Activated CD4-positive, alpha-beta T cell treated with anti-CD3 and anti-CD28 coated beads, Interleukin-2, amount 50 U/mL, for 48 hours (primary cell): ENCODE measurements at places on chromosomes 1 and 21.

DNA sequence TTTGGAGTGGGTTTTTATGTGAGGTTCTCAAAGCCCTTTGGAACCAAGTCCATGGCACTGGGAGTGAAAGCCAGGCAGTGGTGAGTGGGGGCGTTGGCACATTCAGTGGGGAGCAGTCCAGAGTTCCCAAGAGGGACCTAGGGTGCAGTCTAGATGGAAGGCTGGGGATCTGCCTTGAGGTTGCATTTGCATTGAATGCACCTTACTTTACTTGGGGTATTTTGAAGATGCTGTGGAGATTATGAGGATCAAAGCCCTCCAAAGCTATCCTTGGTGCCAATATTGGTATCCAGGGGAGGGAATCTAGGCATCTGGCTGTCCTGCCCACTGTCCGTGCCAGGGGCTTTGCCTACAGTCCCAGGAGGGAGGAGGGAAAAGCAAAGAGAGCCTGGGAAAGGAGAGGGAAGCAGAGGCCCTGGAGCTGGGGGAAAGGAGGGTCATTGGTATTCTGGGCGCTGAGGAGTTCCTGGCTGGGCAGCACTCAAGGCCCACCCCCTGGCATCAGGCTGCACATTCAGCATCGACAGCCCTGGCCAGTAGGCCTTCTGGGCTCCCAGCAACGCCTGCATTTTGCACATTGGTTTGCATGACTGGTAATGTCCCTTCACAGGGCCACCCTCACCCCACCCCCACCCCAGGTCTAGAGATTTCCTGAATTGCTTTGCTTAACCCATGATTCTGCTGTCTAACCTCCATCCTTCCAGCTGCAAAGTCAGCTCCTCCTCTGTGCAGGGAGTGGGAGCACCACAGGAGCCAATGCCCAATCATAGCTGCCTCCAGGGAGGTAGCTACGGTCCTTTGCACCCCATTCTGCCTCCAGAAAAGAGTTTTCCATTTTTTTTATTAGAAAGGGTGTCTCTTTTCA, 843 bp upstream of the BCAN start:
- DNase-seq: no peak

GRCh38 chr1:177753655-177754054, 216.2 kb downstream of the SEC16B start:
- DNase-seq: no peak

DNA sequence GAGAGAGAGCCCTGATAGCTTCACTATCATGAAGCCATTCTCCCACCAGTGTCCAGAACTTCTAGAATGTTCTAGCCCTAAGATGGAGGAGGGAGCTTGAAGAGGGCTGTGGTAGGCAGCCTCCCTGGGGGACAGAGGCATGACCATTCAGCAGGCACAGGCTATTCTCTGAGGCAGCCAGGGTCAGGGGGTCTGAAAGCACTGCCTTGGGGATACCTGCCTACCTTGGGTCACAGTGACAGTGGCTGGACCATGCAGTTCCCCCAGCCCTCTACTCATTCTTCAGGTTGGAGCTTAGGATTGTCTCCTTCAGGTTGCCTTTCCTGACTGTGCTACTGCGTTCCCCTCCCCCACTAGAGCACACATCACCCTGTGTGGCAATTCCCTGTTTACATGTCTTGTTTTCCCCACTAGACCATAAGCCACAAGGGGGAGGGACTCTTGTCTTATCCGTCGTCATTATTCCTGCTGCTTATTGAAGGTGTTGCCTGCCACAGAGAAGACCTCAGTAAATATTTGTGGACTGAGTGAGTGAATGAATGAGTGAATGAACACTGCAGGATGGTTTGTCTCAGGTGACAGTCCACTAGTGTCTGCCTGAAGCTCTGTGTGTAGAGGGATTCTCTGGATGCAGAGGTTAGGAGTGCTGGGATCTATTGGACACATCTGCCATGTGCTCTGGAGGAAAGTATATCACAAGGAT, 5.2 kb downstream of the ZDHHC18 start:
- no peak for DNase-seq

- no peak for DNase-seq
Observed at GRCh38 chr1:61320575-61320974, 238.2 kb downstream of the NFIA start.
